ENCODE measurements at places on chromosomes 5 and 9. TPM values are rescaled to one million over a fixed set of nuclear protein-coding genes. Genes with fewer than 3 reads are reported as not detected.

Gene CAMLG
- 37.0 TPM for polyA plus RNA-seq

Gene CARTPT
- polyA plus RNA-seq = not detected

Gene TRIM7
- 0.71 TPM for polyA plus RNA-seq

Gene MZB1
- 193 TPM for polyA plus RNA-seq

Gene INSYN2B
- polyA plus RNA-seq = not detected

Gene TYRP1
- polyA plus RNA-seq = not detected

Gene TEX48
- not detected for polyA plus RNA-seq

Gene SLC46A2
- not detected for polyA plus RNA-seq

Gene ORM1
- polyA plus RNA-seq = not detected

Gene RANBP3L
- not detected for polyA plus RNA-seq

Gene TTC39B
- polyA plus RNA-seq = 0.36 TPM

Gene AK8
- polyA plus RNA-seq = 11.8 TPM

Gene S1PR3
- polyA plus RNA-seq = not detected

Gene LCN1
- polyA plus RNA-seq = not detected

Gene C1QTNF2
- not detected for polyA plus RNA-seq

Gene CDKN2B
- polyA plus RNA-seq = 0.23 TPM

Gene GDA
- polyA plus RNA-seq = not detected

Gene OR1L6
- not detected for polyA plus RNA-seq

Gene CFAP157
- polyA plus RNA-seq = not detected

Gene LRRC14B
- not detected for polyA plus RNA-seq

Gene CBY3
- 0.64 TPM for polyA plus RNA-seq

Gene CAAP1
- polyA plus RNA-seq = 19.8 TPM
